DMS79 treated with DMSO at 0.1 percent for 48 hours (cell line): ENCODE measurements at places on chromosomes 12 and 14.

DNA sequence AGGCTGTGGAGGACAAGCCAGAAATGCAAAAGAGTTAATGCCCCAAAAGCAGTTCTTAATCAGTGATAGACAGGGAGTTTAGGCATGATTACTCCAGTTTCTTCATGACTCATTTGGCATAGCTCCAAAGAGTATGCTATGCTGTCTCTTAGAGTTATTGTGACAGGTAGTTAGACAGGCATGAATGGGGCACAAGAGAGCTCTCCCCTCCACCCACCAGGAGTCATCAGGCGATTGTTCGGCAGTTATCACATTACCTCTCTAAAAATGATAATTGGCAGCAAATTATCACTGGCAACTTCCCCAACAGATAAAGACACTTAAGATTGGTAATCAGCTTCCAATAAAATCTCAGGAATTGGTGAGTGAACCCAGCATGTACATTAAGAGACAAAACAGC lies 320.1 kb downstream of the DAD1 start:
- DNase-seq, result no peak

- no peak for DNase-seq
These were observed 21.8 kb downstream of the MGAT4C start for GRCh38 chr12:86234316-86234855.

- DNase-seq, result no peak
These were observed 12.3 kb upstream of the KRT74 start for GRCh38 chr12:52585946-52586345.

DNA sequence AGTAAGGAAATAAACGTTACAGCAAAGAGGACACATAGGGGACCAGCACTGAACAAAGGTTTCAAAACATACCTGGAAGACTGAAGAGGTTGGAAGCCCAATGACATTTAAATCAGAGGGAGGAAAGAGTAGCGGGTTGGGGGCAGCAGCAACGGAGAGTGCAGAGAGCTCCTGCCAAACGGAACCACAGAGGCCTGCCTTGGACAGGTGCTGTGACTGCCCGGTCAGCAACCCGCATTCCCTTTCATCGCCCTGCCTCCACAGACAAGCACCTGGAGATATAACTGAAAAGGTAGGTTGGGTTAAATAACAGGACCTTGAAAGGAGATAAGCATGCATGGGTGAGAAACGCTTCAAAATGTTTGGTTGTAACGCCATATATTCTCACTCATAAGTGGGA lies 92.8 kb upstream of the SLC38A4 start:
- DNase-seq, result no peak

DNA sequence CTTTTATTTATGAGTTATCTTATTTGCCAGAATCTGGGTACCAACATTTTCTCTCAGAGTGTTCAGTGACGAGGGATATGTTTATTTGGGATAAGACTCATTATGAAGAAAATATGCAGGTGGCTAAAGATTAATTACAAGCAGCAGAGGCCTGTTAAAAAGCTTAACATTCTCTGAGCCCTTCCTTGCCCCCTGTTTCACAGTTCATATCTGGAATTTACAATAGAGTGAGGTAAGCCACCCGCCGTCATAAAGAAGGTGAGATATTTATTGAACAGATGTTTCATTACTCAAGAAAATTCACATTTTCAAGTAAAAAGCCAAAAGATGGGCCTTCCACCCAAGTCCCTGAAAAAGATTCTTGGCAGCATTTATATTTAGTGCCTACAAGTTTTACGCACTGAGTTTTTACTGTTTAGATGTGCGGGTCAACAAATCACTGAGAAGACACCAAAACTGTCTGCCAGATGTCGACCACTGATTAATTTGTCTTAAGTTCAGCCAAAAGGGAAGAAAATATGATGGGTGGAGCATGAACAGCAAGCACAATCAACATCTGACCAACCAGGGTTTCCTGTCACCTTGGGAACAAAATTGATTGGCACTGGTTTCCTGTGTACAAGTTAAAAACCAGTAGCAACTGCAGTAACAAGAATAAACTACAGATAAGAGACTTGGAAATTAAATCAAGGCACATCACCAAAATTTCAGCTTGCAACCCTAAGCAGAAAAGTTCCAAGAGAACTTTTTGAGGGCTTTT lies 85.5 kb upstream of the PTPRB start:
- no peak for DNase-seq
